Activated CD4-positive, alpha-beta T cell treated with anti-CD3 and anti-CD28 coated beads for 1 hour (primary cell): ENCODE measurements at places on chromosomes 7 and 10.

DNA sequence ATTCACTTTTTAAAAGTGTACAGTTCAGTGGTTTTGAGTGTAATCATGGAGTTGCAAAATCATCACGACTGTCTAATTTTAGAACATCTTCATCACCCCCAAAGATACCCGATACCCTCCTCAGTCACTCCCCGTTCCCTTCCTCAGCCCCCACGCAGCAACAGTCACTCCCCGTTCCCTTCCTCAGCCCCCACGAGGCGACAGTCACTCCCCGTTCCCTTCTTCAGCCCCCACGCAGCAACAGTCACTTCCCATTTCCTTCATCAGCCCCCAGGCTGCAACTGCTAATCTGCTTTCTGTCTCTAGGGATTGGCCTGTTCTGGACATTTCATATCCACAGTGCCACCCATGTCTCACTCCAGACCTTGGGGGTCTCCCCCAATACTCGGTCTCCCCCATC, 161.6 kb upstream of the PPP2R2D start:
- DNase-seq, result no peak

DNA sequence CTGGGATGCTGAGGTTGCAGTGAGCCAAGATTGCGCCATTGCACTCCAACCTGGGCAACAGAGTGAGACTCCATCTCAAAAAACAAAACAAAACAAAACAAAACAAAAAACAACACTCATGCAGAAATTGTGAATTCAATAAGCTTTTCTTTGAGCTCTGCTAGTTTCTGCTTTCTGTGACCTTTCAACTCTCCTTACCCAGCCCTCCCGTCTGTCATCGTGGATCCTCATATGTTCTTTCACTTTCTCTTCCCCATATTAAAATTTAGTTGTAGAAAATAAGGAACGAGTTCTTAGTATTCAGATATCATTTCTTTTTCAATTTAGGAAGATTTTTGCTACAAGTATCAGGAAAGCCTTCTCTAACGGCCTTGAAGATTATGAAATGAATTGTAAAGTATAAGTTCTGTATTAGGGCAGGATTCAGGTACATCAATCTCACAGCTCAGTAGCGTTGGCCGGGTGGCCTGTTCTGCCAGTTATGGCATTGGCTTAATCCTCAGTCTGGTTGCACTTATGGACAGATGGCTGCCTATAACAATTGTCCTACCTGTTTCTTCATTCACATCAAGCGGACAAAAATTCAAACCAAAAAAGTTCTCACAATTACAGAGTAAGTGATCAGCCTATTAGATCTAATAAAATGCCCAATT, 1167.0 kb downstream of the SORCS3 start:
- no peak for DNase-seq

- DNase-seq, result no peak
Measured at GRCh38 chr10:47449979-47450378, 33.9 kb downstream of the ANXA8 start.

GRCh38 chr7:121966276-121966934, 93.4 kb downstream of the PTPRZ1 start:
- no peak for DNase-seq

DNA sequence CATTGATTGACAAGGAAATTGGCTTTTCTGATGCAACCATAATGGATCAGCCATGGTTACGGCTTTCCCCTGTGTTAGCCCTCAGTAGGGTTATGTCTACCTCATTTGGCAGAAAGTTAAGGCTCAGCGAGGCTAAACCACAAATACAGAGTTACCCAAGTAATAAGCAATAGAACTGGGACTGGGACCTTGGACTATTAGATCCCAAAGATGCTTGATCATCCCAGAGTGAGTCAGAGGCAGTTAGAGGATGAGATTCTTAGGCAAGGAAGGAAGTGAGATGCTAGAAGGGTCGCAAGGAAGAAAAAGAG, 401.4 kb downstream of the TNS3 start:
- DNase-seq, result no peak

DNA sequence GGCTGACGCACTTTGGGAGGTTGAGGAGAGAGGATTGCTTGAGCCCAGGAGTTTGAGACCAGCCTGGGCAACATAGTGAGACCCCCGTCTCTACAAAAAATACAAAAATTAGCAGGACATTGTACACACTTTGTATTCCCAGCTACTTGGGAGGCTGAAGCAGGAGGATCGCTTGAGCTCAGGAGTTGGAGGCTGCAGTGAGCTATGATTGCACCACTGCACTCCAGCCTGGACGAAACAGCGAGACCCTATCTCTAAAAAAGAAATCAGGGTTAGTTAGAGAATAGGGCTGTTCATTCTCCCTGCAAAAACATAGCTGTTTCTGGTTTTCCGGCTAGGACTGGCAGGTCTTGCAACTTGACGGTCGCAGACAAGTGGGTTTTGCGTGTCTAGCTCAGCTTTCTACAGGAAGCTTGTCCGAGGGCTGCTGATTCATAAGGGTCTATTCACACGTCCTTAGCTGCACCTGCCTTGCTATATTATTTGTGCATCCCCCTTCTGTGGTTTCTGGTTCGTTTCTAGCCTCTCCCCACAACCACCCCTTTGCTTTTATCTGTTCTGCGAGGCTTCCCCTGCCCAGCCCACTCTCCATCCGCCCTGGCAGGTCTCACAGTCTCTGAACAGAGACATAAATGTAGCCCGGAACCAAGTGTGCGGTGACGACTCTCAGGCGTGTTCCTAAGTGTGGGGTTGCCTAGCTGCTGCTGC, 10.7 kb downstream of the AMZ1 start:
- DNase-seq, result peak; percentile 36

DNA sequence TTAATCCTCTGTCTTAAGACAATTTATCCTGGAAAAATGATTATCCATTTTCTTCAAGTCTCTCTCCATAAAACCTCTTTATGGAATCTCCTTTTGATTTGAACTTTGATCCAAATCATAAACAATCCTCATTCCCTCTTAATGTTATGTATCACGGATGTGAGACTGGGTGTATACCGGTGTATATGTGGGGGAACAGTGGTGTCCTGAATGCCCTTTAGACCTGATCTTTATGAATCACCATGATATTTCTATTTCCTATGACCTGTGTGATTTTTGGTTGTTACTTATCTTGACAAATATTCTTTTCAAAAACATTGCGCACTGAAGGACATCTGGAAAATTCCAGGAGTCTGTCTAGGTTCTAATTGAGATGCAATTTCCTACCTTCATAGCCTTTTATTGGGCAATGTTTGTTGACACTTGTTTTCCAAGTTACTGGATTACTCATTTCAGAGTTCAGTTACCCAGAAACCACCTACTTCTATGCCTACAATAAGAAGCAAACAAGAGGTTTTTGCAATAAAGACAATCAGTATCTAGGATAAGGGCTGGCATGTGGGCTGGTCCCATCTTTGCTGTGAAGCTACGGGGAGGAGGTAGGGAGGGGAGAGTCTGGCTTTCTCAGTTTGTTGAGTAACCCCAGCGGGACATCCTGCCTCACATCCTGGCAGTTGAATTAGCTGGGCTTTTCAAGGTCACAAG, 190.4 kb downstream of the CTTNBP2 start:
- DNase-seq, result no peak

GRCh38 chr10:48708144-48708543, 23.5 kb downstream of the WDFY4 start:
- DNase-seq, result no peak

- no peak for DNase-seq
Measured at GRCh38 chr10:123134915-123135414, 805 bp upstream of the HMX3 start.

GRCh38 chr7:29090836-29091601, 55.3 kb downstream of the CPVL start:
- DNase-seq, result no peak

GRCh38 chr7:93231259-93231658, 907 bp upstream of the VPS50 start:
- DNase-seq, result no peak

DNA sequence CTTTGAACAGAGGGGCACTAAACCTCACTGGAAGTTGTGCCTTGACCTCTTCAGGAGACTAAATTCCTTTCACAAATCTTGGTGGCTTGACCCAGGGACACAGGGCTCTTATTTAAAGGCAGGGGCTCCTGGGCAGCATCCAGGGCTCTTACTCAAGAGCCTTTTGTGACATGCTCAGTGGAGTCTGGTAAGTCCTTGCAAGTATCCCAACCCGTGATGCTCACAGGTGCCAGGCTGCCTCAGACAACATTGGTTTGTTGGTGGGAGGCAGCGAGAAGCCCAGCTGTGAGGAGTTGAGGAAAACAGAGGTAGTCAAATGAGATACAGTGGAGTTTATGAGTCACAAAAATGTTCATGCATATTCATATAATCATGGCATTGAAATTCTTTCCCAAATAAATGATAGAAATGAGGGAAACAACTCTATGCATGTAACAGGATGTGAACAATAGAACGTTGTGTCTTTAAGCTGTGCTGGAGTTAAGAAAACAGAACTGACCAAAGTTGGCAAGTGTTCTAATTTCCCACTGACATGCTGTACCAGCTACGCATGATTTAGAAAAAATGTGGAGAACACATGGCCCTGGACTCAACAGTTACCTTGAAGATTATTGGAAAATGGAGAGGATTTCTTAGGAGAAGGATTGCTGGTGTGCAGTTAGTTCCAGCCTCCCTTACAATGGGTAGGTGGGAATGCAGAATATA, 654.5 kb upstream of the COBL start:
- DNase-seq, result no peak

DNA sequence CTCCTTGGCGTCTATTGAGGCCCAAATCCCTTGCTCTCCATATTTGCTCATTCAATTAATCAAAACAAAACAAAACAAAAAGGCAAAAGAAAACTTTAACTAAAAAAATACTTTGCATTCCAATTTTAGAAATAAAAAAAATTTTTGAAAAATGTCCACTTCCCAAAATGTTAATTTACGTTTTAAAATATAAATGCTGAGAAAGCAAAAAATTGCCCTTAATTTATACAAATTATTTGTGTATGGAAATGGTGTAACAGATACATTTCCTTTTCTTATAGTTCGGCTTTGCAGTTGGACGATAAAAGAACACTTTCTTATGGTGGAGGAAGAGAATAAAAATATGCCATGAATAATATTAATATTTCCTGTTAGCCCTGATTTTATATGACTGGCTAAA, 652.8 kb upstream of the PFKP start:
- no peak for DNase-seq

DNA sequence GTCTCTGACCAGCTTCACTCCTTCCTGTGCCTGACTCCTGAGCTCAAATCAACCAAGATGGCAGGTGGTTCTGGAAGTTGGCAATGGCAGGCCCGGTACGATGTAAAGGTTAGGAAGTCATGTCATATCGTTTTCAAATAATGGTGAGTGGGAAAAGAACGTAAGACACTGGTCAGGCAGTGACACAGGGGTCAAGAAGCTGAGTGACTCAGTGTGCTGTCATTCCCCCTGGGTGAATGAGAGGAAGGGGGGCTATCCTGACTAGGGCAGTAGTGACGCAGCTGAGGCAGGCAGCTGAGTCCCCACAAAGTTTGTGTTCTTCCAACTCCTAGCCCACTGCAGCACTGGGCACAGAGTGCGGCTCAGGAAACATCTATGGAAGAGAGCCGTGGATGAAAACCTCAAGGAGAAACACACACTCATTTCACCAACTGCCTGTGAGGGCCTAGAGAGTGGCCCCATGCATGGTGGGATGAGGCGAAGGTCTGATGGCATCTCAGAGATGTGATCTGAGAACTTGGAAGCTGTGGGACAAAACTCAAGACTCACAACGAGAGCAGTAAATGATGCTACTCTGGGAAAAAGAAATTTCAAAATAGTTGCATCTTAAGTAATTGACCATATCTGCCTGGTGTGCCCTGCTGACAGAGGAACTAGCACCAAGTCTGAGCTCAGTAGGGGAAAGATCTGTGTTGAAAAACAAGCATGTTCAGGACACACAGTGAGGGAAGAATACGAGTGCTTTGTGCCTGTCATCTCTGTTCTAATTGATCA, 23.2 kb downstream of the CREB3L2 start:
- DNase-seq, result no peak

- DNase-seq, result no peak
Measured at GRCh38 chr7:1098243-1099153, 10.6 kb downstream of the GPER1 start.

DNA sequence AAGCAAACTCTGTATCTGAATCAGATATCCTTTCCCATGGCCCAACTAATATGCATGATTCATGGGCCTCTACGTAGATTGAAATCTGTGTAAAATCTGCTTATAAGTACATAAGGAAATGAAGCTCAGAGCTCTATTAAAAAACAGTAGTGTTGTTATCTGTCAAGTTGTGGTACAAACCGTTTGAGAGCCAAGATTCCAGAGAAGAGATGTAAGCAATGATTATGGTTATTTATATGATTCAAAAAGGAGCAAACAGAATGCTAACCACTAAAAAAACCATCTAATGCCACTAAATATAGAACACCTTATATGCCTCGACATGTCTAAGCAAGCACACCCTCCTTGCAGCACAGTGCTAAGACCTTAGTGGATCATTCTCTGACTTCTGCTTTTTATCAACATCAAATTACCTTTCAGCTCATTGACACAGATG, 26.6 kb downstream of the RPP38 start:
- no peak for DNase-seq

- DNase-seq, result no peak
Measured at GRCh38 chr7:112453505-112454171, 3.4 kb downstream of the IFRD1 start.

DNA sequence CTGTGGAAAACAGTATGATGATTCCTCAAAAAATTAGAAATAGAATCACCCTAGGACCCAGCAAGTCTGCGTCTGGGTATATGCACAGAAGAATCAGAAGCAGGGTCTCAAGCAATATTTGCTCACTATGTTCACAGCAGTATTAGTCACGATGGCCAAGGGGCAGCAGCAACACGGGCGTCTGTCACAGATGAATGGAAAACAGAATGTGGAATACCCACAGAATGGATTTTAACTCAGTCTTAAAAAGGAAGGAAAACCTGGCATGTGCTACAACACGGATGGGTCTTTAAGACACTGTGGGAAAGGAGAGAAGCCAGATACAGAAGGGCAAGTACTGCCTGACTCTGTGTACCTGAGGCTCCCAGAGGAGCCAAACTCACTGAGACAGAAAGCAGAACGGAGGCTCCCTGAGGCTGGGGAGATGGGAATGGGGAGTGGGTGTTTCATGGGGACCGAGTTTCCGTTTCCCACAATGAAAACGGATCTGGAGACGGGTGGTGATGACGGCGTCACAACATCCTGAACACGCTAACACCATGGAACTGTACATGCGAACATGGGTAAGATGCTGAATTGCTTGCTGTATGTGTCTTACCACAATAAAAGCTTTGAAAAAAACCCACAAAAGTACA, 36.7 kb upstream of the INPP5A start:
- no peak for DNase-seq

DNA sequence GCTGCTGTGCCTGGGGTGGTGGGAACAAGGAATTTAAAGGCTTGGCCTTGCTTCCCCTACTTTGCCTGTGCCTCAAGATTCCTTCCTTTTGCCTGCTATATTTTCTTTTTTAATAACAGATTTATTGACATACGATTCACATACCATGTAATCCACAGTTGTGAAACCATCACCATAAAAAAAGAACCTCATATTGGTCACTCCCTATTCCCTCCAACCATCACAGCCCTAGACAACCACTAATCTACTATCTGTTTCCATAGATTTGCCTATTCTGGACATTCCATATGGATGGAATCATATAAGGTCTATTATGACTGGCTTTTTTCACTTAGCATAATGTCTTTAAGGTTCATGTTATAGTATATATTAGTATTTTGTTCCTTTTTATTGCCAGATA, 59.3 kb upstream of the TRIM8 start:
- DNase-seq, result no peak

GRCh38 chr7:143008007-143008901, 18.7 kb downstream of the OR9A2 start:
- DNase-seq, result peak; percentile 70

- no peak for DNase-seq
Measured at GRCh38 chr7:34596887-34597286, 61.1 kb upstream of the NPSR1 start.

GRCh38 chr10:61554925-61555324, 101.7 kb upstream of the TMEM26 start:
- DNase-seq, result no peak
